ENCODE measurements at places on chromosomes 3 and 15. TPM values are rescaled to one million over a fixed set of nuclear protein-coding genes. Genes with fewer than 3 reads are reported as not detected.

The IL16 gene
- not detected for total RNA-seq

The BNC1 gene
- total RNA-seq: 4.7 TPM

The STX19 gene
- not detected for total RNA-seq

The RYK gene
- total RNA-seq: 73.3 TPM

The ZNF619 gene
- 1.5 TPM for total RNA-seq

The VGLL3 gene
- 0.04 TPM for total RNA-seq

The PPARG gene
- total RNA-seq: 0.32 TPM

GRCh38 chr3:14959359-14959943 is 12.1 kb downstream of the NR2C2 start:
- peaks cover 10% of the 10 kb centered on the region for H3K36me3 ChIP-seq
- no peaks in the 10 kb centered on the region for H3K4me1 ChIP-seq
- no peak for DNase-seq

DNA sequence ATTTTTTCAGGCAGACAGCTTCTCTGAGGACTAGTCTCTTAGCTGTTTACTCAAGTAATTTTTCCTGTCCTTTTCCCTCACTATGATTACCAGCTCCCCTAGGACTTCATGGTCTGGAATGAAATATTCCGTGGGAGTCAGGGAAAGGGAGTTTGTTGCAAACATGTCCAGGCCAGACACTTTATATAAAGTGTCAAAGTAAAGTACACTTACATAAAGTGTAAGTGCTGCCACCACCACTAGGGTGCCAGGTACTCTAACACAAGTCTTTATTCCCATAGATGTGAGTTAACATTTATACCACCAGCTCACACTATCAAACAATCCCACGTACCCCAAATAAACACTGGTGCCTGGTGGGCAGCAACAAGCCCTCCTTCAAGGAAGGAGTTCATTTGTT is 179.8 kb downstream of the SNRPN start:
- H3K4me1 ChIP-seq: peaks cover 23% of the 10 kb centered on the region
- H3K27me3 ChIP-seq: no peaks in the 10 kb centered on the region
- H3K36me3 ChIP-seq: no peaks in the 10 kb centered on the region

DNA sequence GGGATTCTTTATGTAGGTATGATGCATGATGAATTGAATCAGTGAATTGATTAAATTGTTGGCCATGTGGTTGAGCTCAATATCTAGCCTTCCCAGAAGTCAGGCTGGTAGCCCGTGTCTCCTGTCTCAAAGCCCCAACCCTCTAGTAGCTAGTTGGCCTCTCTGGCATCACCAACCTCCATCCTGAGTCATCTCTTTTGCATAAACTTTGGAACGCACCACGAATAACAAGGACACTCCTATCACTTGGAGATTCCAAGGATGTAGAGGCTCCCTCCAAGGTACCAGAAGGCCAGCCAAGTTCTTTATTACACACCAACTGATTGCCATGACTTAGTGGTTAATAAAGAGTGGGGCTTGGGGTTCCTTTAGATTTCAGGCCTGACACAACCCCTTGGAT is 148.4 kb downstream of the APBA2 start:
- no peaks in the 10 kb centered on the region for H3K36me3 ChIP-seq
- no peak overlapping the region for H3K27ac ChIP-seq
- H3K4me3 ChIP-seq: no peak overlapping the region
- DNase-seq: no peak
- H3K27me3 ChIP-seq: no peaks in the 10 kb centered on the region

GRCh38 chr3:148707601-148708380 is 10.1 kb downstream of the AGTR1 start:
- H3K4me1 ChIP-seq: peaks cover 9% of the 10 kb centered on the region
- no peak overlapping the region for H3K27ac ChIP-seq
- H3K4me3 ChIP-seq: no peak overlapping the region
- no peaks in the 10 kb centered on the region for H3K36me3 ChIP-seq

DNA sequence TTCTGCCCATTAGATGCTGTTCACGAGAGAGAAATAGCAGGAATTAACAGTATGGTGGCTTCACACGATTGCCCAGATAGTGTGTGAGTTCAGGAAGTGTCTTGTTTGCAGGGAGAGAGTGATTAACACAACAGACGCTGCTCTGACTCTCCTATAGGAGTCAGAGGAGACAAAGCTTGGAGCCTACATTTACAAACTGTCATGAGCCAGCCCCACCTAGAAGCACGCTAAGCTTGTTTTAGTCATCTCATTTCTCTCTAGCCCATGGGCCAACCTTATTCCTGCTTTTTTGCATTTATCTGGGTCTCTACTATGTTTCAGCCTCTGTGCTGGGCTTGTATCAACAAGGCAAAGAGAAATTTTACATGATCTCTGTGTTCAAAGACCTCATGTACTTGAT is 128.3 kb upstream of the BFSP2 start:
- no peaks in the 10 kb centered on the region for H3K27me3 ChIP-seq
- H3K4me3 ChIP-seq: no peak overlapping the region
- H3K36me3 ChIP-seq: no peaks in the 10 kb centered on the region
- no peak overlapping the region for H3K27ac ChIP-seq

DNA sequence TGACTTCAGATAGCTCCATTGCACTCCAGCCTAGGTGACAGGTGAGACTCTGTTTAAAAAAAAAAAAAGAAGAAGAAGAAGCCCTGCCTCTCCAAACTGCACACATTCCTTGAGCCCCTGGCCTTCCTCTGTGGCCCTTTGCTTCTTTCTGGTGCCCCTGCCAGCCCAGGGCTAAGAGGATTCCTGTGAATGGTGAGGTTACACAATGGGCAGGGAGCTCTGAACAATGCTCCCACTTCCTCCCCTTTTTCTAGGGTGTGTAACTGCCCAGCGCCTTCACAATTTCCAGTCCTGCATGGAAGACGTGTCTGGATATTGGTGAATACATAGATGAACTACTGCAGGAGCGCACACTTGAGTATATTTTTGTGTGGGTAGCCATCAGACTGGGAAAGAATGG is 3.6 kb upstream of the AMOTL2 start:
- H3K36me3 ChIP-seq: no peaks in the 10 kb centered on the region
- H3K27me3 ChIP-seq: no peaks in the 10 kb centered on the region
- peaks cover 9% of the 10 kb centered on the region for H3K4me1 ChIP-seq
- no peak for DNase-seq
- H3K4me3 ChIP-seq: no peak overlapping the region
- no peak overlapping the region for H3K27ac ChIP-seq

DNA sequence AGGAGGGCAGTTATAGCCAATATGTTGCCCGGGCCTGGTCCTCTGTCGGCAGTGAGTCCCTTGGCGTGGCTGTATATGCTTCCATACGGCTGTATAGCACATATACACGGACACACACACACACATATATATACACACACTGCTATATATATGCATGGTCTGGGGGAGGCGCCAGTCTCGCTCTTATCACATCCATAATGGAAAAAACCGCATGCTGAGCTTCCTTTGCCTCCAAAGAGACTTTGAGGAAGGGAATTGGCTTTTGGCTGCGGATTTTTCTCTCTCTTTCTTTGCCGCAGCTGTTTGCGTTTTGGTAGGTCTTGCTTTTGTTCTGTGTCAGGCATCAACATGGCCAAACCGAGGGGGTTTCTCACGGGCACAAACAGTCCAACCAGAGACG is 11.3 kb upstream of the TMEM115 start:
- peak; percentile 69 for DNase-seq
- H3K36me3 ChIP-seq: no peaks in the 10 kb centered on the region
- H3K4me3 ChIP-seq: no peak overlapping the region

DNA sequence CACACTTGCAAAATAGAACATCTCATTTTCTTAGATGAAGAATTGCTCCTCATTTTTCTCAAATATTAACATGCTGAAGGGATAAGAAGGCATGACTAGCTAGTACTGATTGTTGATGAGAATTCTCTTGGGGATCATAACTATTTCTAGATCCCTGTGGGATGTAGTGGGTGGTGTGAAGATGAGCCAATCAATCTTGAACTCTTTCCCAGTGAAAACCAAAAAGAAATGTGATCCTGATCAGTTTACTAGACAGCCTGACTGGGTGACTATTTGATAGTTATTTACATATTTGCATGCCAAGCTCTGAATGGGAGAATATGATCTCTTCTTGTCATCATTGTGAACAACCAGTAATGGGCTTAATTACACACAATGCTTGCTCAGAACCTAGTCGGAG is 63.7 kb downstream of the ZIC1 start:
- no peaks in the 10 kb centered on the region for H3K36me3 ChIP-seq
- no peak for DNase-seq
- H3K27ac ChIP-seq: no peak overlapping the region
- no peaks in the 10 kb centered on the region for H3K4me1 ChIP-seq

- H3K36me3 ChIP-seq: no peaks in the 10 kb centered on the region
- no peaks in the 10 kb centered on the region for H3K27me3 ChIP-seq
- H3K4me3 ChIP-seq: no peak overlapping the region
- H3K27ac ChIP-seq: no peak overlapping the region
These were observed 2.6 kb downstream of the MAP2K1 start for GRCh38 chr15:66389098-66389858.

DNA sequence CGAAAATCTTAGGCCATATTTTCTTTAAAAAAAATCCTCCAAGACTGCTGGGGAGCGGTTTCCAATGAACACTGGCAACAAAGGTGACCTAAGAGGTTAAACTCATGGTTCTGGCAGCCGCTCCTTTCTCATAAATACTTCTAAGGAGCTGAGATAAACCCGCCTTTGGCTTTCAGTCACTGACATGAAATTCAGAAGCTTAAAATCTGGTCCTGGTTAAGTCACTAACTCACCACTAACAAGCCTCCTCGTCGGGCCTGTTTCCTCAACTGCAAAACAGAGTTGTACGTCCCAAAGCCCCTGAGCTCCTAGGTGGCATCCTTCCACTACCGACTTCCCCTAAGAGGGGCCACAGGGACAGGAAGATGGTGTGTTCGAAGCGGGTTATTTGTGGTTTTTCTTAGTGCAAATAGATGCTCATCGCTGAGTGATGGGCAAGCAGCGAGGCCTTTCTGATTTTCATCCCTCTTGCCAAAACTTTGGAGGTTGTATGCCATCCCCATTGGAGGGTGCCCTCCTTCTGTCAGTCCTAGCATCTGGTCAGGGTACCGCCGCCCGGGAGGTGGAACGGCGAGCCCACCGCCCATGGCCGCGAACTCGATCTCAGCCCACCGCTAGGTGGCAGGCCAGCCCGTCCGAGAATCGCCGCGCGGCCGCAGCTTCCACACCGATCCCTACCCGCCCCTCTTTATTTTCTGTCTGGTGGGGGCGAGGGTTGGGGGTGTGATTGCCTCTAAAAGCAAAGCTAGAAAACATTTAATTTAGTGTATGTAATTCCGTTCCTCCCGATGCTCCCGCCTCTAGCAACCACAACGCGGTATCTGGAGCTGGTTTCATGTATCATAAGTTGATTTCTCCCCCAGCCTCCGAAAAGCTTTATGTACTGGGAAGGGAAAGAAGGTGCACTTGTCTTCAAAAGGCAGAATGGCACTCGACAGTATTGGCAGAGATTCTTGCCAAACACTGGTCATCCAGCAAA is 4.6 kb downstream of the BCL6 start:
- peaks cover 11% of the 10 kb centered on the region for H3K4me1 ChIP-seq
- H3K27me3 ChIP-seq: no peaks in the 10 kb centered on the region
- H3K36me3 ChIP-seq: no peaks in the 10 kb centered on the region
- H3K27ac ChIP-seq: no peak overlapping the region

- H3K4me3 ChIP-seq: no peak overlapping the region
- DNase-seq: no peak
- H3K36me3 ChIP-seq: no peaks in the 10 kb centered on the region
- peaks cover 3% of the 10 kb centered on the region for H3K27me3 ChIP-seq
- H3K4me1 ChIP-seq: no peaks in the 10 kb centered on the region
These were observed 19.9 kb upstream of the SCN10A start for GRCh38 chr3:38835939-38836338.

DNA sequence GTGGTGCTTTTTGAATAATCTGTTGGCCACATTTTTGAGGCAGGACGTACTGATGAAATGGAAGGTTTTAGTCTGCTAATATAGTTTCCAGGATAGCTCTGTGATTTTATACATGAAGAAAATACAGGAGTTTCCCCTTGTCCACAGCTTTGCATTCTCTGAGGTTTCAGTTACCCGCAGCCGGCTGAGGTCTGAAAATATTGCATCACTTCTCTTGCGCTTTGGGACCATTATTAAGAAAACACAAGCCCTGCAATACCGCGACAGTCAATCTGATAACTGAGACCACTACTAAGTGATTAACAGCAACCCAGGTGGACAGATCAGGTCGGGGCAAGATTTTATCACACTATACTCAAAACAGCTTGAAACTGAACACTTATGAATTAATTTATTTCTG is 33.0 kb downstream of the BLM start:
- H3K4me1 ChIP-seq: no peaks in the 10 kb centered on the region
- no peaks in the 10 kb centered on the region for H3K36me3 ChIP-seq
- DNase-seq: no peak
- no peak overlapping the region for H3K4me3 ChIP-seq
- no peak overlapping the region for H3K27ac ChIP-seq

DNA sequence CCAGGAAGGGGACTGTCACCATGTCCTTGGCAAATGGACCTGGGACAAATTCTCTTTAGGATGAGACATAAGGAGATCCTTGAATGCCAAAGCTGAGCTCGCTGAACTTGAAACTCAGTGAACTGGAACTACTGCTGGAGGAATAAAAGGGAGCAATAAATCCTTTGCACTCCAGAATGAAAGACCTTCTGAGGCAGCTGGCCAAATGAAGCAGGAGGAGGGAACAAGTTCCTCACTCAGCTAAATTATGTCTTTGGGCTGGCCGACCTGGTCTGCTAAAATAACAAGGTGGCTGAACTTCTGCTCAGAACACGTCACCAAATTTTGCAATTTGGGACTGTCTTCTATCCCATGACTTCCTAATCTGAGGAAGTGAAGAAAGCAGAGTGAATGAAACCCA is 314.7 kb downstream of the LPP start:
- H3K36me3 ChIP-seq: no peaks in the 10 kb centered on the region
- H3K4me3 ChIP-seq: no peak overlapping the region
- DNase-seq: no peak
- no peaks in the 10 kb centered on the region for H3K4me1 ChIP-seq

GRCh38 chr15:90680371-90680935 is 36.7 kb upstream of the BLM start:
- H3K27ac ChIP-seq: no peak overlapping the region
- no peaks in the 10 kb centered on the region for H3K4me1 ChIP-seq
- H3K27me3 ChIP-seq: no peaks in the 10 kb centered on the region
- peak; percentile 86 for DNase-seq
- H3K4me3 ChIP-seq: no peak overlapping the region
